ENCODE measurements at places on chromosomes 5 and 9.

DNA sequence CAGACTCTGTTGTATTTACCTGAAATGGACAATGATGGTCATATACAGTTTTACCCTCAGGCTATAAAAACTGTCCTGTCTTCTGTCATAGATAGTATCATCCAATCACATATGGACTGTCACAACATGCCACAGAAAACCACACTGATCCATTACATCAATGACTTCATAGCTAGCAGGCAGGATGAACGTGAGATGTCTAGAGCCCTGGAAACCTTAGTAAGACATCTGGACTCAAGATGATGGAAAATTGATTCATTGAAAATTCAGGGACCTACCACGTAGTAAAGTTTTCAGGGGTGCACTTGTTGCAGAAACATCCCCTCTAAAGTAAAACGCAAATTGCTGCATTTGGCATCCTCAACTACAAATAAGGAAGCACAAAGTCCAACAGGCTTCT, 284.4 kb upstream of the RGMB start:
- DNase-seq = no peak

DNA sequence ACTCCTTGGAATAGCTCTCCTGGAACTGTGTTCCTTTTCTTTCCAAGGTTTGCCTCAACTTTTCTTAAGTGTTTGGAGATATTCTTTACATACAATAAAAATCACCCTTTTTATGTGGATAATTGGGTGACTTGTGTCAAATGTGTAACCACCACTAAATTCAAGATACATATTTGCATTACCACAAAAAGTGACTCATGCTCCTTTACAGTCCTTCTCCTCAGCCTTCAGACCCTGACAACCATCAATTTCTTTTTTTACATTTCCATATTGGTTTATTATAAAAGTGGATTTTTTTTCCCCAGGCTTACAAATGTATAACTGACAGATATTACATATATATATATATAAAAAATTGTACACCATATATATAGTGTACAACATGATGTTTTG, 372.0 kb upstream of the KCNN2 start:
- no peak for DNase-seq

- DNase-seq = peak; percentile 59
These were observed 108.3 kb downstream of the EPB41L4A start for GRCh38 chr5:112310746-112311145.

GRCh38 chr9:15116130-15116580, 190.9 kb downstream of the TTC39B start:
- DNase-seq = no peak

DNA sequence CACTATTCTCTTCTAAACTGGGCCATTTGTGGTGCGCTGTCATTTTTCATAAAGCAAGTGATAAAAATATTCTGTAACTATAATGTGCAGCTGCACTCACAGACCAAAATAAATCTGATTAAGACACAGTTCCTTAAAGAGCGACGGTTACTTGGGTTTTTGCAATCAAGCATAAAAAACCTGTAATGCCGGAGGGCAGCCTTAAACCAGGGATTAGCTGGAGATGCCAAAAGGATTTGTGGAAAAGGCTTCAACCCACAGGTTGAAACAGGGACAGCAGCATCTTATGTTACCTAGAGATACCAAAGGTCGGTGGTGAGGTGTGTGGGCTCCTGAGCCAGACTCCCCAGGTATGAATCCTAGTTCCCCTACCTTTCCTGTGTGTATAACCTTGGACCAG, 49.3 kb downstream of the CTNND2 start:
- DNase-seq = no peak

DNA sequence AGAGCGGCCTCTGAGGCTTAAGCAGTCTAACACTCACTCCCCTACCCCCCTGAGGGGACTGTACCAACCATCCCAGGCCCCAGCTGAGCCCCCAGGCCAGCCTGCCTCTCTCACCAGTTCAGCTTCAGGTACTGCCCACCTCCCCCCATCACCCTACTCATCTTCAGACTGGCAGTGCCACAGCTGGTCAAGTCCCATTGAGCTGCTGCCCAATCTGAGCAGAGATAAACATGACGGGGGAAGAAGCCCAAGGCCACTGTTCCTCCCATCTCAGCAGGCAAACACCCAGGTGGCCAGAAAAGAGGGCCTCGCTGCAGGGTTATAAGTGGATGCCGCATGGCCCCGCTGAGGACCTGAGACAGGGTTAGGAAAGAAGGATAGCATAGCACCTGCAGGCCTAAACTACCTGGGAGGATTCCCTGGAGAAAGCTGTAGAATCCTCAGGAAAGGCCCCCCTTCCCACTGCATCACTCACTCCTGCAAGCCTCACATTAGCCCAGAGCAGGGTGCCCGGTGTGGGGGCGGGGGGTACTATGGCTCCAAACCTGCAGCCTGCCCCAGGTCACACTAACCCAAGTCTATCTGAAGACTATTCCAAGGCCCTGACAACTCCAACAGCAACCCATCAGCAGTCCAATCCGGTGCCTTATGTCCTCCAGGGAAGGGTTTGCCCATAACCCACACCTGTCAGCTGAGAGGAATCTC, 3.6 kb downstream of the B4GALT1 start:
- no peak for DNase-seq

DNA sequence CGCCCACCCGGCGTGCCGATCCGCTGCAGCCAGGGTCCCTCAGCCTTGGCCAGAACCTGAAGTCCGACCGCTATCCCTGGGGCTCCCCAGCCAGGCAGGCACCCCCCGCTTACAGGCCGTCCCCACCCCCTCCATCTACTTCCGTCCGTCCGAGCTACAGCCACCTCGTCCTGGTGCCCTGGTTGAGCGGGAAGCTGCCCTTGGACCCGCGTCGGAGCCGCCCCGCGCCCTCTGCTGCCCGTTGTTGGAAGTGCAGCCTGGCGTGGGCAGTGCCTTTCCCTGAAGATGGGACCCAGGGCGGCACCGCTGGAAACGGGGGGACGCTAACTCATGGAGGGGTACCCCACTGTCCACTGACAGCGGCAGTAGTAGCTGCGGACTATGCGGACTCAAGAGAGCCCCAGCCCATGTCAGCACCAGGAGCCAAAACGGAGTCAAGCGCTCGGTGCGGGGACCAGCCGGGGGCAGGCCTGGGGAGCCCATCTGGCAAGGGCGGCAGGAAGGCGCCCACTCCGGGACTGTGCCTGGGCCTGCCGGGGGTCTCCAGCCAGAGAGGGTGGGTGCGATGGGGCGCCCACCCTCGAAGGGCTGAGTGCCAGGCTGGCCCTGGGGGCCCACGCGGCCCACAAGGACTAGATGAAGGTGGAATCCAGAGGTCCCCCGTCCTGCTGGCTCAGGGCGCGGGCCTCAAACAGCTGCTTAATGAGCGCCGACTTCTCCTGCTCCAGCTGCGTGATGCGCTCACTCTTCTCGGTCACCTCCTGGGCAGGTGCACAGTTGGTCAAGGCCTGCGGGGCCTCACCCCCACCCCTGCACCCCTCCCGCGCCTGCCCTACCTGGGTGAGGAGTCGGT, 6.1 kb downstream of the SAPCD2 start:
- peak; percentile 18 for DNase-seq

- DNase-seq = no peak
These were observed 47.4 kb downstream of the SLC28A3 start for GRCh38 chr9:84293001-84293798.

- DNase-seq = no peak
These were observed 484.0 kb downstream of the GADD45G start for GRCh38 chr9:90088856-90089255.

DNA sequence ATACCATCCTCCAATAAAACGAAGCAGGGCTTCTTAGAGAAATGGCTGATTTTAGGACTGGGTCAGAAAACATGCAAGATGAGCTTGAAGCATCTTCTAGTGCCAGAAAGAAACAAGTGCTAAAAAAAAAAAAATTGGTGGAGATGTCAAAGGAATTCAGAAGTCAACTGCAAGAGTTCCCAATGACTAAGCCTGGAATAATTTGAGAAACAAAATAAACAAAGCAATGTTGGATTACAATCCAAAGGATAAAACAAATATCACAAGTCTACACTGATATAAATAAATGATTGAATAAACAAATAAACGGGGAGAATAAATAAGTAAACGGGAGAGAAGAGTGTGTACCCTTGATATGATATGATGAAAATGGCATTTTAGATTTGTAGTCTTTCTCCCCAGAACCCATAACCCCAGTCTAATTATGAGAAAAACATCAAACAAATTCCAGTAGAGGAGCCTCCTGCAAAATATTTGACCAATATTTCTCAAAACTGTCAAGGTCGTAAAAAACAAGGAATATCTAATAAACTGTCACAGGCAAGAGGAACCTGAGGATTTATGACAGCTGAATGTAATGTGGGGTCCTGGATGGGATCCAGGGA, 63.5 kb upstream of the CCL21 start:
- no peak for DNase-seq

DNA sequence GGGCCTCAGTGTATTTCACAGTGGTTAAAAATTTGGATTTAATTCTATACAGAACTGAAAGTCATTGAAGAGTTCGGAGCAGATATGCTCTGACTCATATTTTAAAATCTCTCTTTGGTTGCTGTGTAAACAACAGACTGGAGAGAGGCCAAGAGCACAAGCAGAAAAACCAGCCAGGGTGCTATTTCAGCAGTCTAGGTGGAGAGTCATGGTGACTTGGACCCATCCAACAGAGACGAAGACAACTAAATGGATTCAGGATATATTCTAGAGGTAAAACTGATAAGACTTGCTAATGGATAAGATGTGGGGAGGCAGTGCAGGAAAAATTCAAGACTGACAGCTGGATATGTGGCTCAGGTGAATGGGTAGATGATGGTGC, 168.9 kb downstream of the MAPKAP1 start:
- peak; percentile 96 for DNase-seq

DNA sequence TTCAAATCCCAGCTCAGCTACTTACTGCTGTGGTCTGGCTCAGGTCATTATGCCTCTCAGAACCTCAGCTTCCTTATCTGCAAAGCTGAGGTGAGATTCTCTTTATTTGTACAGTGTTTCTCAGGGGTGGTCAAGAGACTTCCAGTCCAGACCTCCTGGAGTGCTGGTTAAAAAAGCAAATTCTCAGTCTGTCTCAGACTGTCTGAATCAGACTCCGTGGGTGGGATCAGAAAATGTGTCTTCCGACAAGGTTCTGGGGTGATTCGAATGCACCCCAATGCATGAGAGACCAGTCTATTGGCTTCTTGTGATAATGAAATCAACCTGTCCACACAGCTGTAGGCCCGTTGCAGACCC, 137.7 kb upstream of the SMIM23 start:
- DNase-seq = no peak

DNA sequence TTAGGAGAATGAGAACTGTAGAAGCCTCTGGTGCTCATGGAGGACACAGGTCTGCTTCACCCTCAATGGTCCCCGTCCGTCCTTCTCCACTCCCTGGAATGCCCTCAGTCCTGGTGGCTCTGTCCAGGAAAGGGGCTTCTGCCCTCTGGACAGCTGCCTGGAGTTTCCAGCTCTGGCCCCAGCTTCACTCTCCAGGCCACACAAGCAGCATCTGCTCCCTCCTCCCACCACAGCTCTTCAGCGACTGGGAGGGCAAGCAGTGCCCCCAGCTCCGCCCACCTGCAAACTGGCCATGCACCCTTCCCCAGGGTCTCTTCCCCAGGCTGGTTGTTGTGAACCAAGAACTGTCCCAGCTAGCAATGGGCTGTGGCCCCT, 4.7 kb downstream of the SARDH start:
- DNase-seq = no peak

DNA sequence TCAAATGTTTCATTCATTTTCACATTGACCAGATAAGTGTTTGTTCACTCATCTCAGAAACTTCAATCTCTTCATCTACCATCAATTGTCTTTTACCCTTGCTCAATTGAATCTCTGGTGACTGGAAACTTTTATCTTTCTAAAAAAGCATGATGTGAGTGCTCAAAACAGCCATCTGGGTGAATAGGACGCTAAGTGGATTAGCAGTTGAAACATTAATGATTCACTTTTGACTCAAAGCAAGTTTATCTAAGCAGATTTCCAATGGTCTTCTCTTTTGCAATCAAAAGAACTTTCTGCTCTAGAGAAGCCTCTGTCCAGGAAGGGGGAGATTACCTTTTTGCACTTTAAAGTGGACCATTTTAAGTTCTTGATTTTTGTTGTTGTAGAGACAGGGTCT, 22.2 kb downstream of the KLF4 start:
- DNase-seq = no peak

DNA sequence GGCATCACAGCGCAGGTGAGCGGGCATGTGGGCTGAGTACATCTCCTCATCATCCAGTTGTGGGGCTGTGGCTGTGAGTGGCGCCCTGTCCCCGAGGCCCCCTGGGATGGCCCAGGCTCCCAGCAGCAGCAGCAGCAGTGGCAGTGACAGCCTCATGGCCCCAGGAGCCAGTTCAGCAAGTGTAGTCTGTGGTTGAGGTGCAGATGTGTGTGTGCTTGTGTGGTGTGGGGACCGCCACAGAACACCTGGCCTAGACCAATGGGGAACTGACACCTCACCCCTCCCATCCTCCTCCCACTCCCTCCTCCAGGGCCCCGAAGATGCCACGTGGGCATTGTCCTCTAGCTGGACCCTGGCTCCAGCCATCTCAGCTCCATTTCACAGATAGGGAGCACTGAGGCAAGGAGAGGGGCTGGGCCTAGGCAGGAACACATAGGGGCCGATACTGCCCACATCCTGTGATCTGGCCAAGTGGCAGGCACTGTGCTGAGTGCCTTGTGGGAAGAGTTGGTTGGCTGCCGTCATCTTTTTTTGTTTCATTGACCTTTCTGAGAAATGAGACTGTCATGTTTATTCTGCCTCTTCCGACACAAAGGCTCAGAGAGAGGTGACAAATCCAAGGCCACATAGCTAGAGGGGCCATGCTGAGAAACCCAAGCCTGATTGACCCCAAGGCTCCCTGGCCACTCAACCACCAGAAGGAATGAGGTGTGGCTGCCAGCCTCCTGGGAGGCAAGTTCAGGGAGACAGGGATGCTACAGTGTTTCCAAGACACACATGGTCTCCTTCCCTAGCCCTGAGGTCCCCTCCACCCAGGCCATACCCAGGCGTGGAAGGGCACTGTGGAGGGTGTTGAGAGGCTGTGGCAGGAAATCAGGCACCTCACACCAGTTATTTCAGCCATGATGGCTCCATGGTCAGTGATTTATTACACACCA, at the start of gene MZB1:
MZB1 (minus strand) TSS at position 213 of the 938 bp plus-strand sequence; CDS start at position 156, 57 bp downstream.
- DNase-seq = no peak

GRCh38 chr5:1227667-1228066, 2.5 kb downstream of the SLC6A18 start:
- peak; percentile 16 for DNase-seq

DNA sequence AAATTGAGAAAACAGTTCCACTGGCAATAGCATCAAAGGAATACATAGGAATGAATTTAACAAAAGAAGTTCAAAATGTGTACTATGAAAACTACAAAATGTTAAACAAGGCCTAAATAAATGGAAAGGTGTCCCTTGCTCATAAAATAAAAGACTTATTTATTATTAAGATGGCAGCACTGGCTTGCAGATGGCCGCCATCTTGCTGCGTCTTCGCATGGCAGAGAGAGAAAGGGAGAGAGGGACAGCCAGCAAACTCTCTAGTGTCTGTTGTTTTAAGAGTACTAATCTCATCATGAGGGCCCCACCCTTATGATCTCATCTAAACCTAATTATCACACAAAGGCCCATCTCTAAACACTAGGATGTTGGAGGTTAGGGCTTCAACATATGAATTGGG, 47.1 kb downstream of the ABLIM3 start:
- no peak for DNase-seq
